ENCODE measurements at places on chromosomes 7 and 10. TPM values are rescaled to one million over a fixed set of nuclear protein-coding genes. Genes with fewer than 3 reads are reported as not detected.

IL15RA gene
- 17.7 TPM for total RNA-seq

KCNIP2 gene
- 1.6 TPM for total RNA-seq

DNA sequence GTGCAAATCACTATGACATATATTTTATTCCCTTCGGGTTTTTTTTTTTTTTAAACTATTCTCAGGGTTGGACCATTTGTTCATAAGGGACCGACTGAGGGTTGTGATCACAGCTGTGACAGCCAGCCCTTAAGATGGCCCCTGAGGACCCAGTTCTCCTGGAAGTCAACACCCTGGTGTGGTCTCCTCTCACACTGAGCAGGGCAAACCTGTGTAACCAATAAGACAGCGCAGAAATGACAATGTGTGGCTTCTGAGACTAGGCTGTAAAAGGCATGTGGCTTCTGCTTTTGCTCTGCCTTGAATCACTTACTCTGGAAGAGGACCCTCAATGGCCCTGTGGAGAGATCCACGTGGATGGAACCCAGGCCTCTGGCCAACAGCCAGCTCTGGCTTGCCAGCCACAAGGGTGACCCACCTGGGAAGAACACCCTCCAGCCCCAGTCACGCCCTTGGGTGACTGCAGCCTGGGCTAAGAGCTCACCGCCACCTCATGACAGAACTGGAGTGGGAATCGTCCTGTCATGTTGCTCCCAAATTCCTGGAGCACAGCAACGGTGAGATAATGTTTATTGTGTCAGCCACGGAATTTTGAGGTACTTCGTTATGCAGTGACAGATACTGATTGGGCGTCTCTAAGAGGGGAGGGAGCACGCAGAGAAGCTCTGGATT is 127.1 kb downstream of the CLEC2L start:
- H3K27ac ChIP-seq: no peak overlapping the region
- H3K36me3 ChIP-seq: no peaks in the 10 kb centered on the region
- H3K4me3 ChIP-seq: no peak overlapping the region
- no peaks in the 10 kb centered on the region for H3K27me3 ChIP-seq
- H3K4me1 ChIP-seq: peaks cover 3% of the 10 kb centered on the region

DNA sequence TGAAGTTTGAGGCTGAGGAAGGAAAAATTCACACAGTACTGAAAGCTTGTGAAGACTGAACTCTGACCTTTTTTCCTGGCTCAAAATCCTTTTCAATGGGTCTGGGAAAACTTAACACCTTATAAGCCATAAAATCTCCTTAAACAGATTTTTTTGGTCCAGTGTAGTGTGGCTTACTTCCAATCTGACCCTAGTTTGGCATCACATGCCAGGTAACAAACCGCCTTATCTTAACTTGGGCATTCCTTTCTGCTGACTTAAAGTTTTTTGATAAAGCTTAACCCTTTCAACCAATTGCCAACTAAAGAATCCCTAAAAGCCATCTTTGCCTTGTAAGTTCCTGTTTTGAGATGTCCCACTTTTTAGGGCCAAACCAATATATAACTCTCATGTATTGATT is 13.2 kb upstream of the ITPRID1 start:
- no peak overlapping the region for H3K27ac ChIP-seq
- no peaks in the 10 kb centered on the region for H3K27me3 ChIP-seq
- no peak overlapping the region for H3K4me3 ChIP-seq
- no peak for DNase-seq

- peaks cover 16% of the 10 kb centered on the region for H3K27me3 ChIP-seq
- no peak within 1 kb of the TSS for H3K4me3 ChIP-seq
- no peaks in the 10 kb centered on the region for H3K4me1 ChIP-seq
- no peaks in the 10 kb centered on the region for H3K36me3 ChIP-seq
- DNase-seq: no peak
Measured at GRCh38 chr10:45373576-45374349, at the start of gene ALOX5. Gene ALOX5 (plus strand): TSS chr10:45374216. CDS start chr10:45374280, 64 bp downstream.

Data from CD4-positive, CD25-positive, alpha-beta regulatory T cell (primary cell).